ENCODE measurements at places on chromosomes 6 and 20.
A peak's percentile ranks its signal among the peaks of the same experiment; 100 is the strongest.

DNA sequence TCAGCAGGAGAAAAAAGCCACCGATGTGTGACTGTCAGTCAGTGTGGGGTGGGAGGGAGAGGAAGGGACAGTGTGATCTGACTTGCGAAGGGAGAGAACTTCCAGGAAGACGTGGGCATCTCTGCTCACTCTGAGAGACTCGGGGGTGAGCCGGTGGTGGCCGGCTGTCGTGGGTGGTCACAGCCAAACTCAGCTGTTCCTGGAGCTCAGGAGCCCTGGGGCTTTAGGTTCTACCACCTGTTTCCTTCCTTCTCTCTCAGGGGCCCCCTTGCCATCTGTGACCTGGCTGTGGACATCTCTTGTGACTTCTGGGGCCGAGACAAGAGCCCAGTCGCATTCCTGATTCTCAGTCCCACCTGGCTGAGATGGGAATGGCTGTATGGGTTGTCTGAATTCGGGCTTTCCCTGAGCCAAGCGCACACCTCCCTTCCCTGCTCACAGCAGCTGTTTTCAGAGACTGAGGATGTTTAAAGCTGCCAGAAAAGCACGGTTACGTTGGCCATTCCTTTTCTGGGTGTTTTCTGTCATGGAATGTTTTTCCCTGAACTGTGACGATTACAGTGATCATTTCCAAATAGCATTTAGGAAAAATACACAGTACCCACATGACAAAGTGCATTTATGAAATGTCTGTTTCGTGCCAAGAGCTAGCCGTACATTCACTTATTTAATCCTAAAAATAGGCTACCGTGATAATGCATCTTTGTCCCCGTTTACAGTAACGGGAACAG is 36.5 kb downstream of the SYNJ2 start:
- no peak for DNase-seq

GRCh38 chr6:80259118-80259517 is 152.6 kb downstream of the BCKDHB start:
- no peak for DNase-seq

- DNase-seq, result no peak
Measured at GRCh38 chr6:10323018-10323417, 91.9 kb downstream of the TFAP2A start.

DNA sequence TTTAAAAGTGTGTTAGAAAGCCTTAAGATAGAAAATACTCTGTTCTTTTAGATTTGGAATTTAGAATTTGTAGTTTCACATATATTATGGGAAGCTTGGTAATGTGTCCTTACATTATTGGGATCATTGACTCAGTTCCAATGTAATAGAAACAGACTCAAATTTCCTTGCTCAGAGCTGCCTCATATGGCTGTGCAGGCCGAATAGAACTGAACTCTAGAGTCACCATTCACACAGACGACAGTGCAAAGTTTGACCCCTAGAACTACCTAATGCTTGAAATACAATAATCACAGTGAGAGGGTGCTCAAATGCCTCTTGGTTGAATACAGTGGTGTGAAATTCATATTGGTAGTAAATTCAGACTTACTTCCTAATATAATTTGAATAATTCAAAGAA is 482.7 kb upstream of the CITED2 start:
- DNase-seq, result no peak

- DNase-seq, result no peak
Measured at GRCh38 chr6:1553562-1554083, 56.1 kb upstream of the FOXC1 start.

DNA sequence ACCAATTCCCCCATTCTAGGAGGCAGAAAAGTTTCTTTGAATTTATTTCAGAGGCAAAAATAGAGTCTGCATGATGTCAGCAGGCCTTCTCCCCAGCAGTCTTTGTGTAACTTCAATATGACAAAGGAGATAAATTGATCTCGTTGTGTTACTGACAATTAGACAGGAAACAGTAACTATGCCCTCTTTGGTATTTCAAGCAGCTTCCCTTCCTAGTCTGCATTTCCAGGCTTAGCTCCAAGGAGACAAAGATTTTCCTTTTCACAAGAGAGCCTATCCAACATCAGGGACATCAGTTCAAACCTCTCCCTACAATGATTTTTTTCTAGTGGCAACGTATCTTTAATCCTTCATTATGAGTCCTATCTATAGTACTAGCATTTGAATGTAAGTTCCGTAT is 245.9 kb upstream of the HSF2 start:
- DNase-seq, result no peak

DNA sequence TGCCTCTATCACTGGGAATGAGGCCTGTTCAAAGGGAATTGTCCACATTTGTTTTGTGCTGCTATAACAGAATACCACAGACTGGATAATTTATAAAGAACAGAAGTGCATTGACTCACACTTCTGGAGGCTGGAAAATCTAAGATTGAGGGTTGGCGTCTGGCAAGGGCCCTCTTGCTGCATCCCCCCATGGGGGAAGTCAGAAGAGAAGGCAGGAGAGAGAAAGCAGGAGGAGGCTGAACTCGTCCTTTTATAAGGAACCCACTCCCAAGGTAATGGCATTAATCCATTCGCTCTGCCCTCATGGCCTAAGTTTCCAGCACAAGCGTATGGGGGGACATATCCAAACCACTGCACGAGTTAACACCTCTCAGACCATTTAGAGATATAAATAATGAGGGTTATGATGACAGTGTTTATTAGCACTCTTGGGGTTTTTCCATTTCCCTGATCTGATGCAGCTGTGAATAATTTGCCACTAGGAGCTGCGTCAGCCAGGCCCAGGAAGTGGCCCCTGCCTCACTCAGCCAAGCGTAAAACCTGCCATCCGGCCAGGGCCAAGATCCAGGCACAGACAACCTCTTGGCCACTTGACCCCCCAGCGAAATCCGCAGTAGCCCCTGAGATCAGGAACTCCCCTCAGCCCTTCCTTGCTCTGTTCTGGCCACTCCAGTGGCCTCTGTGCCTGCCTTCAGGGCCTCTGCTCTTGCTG is 14.2 kb upstream of the SLCO4A1 start:
- DNase-seq, result no peak

GRCh38 chr6:125250511-125250910 is 51.3 kb downstream of the HDDC2 start:
- DNase-seq, result no peak

- no peak for DNase-seq
Measured at GRCh38 chr20:21353236-21353635, 44.1 kb downstream of the NKX2-4 start.

GRCh38 chr6:33882154-33882553 is 78.4 kb upstream of the MLN start:
- DNase-seq, result no peak

DNA sequence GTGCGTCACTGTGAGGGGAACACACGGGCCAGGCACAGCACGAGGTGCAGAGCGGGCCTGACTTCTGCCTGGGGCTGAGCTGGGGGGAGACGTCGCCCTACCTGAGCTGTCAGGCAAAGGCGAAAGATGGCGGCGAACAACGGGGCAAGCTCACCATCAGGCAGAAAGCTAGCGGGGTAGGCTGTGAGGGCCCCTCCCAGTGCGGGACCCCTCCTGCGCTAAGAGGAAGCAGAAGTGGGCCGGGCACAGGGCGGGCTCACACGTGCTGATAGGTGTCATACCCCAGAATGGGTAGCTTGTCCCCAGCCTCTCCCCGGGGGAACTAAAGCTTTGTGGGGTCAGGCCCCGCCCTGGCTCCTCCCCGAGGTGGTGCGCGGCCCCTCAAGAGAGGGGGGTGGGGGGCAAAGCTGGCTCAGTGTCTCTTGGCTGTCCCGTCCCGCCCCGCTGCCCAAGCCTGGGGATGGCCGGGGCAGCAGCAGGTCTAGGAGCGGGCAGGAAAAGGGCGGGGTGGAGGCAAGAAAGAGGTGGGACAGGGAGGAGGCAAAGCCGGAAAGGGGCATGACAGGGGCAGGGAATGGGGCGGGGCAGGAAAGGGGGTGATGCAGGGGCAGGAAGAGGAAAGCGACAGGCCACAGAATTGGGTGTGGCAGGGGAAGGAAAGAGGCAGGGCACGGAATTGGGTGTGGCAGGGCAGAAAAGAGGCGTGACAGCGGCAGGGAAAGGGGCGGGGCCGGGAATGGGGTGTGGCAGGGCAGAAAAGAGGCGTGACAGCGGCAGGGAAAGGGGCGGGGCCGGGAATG is 14.7 kb downstream of the UCKL1 start:
- peak; percentile 82 for DNase-seq

GRCh38 chr6:84774157-84774984 is 10.0 kb upstream of the TBX18 start:
- DNase-seq, result no peak

DNA sequence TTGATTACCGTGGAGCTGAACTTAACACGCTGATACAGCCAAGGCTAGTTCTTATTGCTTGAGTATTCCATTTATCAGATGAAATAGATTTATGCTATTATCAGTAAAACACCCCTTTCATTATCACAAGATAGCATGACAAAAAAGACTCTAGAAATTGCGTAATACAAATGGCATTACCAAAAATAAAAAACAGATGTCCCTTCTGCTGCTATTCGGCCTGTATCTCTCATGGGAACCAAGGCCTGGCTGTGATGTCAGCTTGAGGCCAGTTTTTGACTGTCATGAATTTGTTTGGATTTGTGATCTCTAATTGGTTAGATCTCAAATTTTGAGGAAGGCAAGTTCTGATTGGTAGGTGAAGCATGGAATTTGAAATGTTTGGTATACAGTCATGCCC is 25.2 kb downstream of the MEI4 start:
- no peak for DNase-seq

- DNase-seq, result no peak
Measured at GRCh38 chr6:13278991-13279390, 49.3 kb downstream of the TBC1D7 start.

All from T-helper 2 cell (primary cell).